Thoracic aorta (tissue), 2 donors: ENCODE measurements at places on chromosomes 1 and 21. TPM values are rescaled to one million over a fixed set of nuclear protein-coding genes. Genes with fewer than 3 reads are reported as not detected.

MYOG gene
- total RNA-seq: not detected

MXRA8 gene
- 326 TPM for total RNA-seq

CD52 gene
- not detected for total RNA-seq

SELENBP1 gene
- total RNA-seq: 67.6 TPM

IL6R gene
- total RNA-seq: 25.8 TPM

FAM72A gene
- total RNA-seq: 4.9 TPM

TNFRSF4 gene
- total RNA-seq: not detected

OR2T11 gene
- total RNA-seq: not detected

CD5L gene
- total RNA-seq: 0.28 TPM

DYRK3 gene
- total RNA-seq: 11.9 TPM

HSD3B1 gene
- total RNA-seq: not detected

CDCA8 gene
- total RNA-seq: 0.35 TPM

SLC35F3 gene
- not detected for total RNA-seq

BCAN gene
- total RNA-seq: 0.99 TPM

CORT gene
- total RNA-seq: not detected

LCE1F gene
- not detected for total RNA-seq

CD1E gene
- not detected for total RNA-seq

KIAA1614 gene
- total RNA-seq: 13.8 TPM

MSH4 gene
- 0.28 TPM for total RNA-seq

CTH gene
- 0.81 TPM for total RNA-seq

COL8A2 gene
- 41.6 TPM for total RNA-seq

CENPS gene
- 10.4 TPM for total RNA-seq

BACE2 gene
- total RNA-seq: 129 TPM

MPZ gene
- 2.7 TPM for total RNA-seq

CFAP141 gene
- total RNA-seq: not detected
